ENCODE measurements at places on chromosomes 7 and 10.

DNA sequence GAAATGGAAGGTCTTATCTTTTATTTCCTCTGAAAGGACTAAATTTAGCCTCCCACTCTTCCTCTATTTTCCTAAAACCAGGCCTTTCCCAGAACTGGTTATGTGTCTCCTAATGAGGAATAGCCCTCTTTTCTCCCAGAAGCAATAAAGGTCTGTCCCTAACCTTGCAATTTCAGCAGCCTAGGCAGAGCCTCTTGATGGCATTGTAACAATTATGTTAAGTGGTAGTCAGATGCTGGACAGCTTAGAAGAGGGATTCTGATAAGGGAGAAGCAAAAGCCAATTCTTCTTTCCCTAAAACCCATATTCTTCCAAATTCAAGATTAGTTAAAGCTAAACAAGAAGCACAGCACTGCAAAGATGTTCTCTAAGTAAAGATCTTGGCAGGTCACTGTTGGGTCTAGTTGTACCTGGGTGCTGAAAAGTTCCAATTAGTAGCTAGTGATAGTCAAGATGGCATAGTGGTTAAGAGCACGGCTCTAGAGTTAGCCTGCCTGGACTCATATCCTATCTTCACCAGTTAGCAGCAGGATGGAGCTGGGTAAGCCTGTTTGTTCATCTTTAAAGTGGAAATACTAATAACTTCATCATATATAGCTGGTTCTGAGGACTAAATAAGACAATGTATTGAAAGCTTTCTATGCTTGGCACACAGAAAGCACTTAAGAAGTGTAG, 14.3 kb upstream of the KCNIP2 start:
- DNase-seq: no peak

DNA sequence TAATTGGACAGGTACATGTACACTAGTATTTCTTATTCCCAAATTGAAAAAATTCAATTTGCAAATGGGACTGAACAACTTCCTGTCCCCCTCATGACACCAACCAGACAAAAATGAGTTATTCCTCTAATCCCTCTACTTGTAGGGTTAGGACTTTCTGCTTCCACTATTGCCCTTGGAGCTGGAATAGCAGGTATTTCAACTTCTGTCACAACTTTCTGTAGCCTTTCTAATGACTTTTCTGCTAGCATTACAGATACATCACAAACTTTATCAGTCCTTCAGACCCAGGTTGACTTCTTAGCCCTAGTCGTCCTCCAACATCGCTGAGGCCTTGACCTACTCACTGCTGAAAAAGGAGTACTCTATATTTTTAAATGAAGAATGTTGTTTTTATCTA, 6.4 kb downstream of the CYP3A7 start:
- no peak for DNase-seq

DNA sequence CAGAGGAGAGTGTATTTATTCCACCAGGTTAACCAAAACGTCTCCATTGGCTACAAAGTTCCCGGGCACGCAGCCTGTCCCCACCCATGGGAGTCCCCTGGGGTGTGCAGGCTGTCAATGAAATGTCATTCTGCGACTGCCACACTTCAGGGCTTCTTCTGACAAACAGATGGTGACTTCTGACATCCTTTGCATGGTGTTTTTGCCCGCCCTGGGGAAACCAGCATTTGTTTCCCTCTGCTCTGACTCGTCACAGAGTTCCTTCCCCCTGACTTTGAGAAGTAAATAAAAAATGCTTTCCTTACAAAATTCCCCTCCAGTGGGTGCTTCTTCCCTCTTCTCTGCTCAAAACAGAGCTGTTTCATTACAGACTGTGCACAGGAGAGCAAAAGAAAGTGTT, 38.2 kb downstream of the TNS3 start:
- no peak for DNase-seq

GRCh38 chr7:100400656-100401055, 27.4 kb downstream of the PILRA start:
- DNase-seq: peak; percentile 62

GRCh38 chr7:114109721-114110120, 190.9 kb upstream of the PPP1R3A start:
- no peak for DNase-seq

DNA sequence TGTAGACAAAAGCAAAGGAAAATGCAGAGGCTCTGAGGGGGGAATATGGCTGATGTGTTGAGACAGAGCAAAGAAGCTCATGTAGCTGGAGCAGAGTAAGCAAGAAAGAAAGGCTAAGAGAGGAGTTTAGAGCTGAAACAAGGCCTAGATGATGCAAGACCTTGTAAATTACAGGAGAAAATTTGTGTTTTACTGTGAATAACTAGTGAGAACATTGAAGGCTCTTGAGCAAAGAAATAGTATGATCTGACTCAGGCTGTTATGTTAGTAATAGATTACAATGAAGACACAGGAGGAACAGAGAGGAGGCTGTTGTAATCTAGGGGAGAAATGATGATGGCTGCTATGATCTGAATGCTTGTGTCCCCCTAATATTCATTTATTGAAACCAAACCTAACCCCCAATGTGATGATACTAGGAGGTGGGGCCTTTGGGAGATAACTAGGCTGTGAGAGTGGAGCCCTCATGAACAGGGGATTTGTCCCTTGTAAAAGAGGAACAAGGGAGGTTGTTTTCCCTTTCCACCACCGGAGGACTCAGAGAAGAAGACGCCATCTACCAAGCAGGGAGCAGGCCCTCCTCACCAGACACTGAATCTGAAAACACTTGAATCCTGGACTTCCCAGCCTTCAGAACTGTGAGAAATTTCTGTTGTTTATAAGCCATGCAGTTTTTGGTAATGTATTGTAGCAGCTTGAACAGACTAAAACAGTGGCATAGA, 394.9 kb downstream of the HTR7 start:
- no peak for DNase-seq

- no peak for DNase-seq
Measured at GRCh38 chr10:56359837-56360236, 1.2 kb downstream of the ZWINT start.

DNA sequence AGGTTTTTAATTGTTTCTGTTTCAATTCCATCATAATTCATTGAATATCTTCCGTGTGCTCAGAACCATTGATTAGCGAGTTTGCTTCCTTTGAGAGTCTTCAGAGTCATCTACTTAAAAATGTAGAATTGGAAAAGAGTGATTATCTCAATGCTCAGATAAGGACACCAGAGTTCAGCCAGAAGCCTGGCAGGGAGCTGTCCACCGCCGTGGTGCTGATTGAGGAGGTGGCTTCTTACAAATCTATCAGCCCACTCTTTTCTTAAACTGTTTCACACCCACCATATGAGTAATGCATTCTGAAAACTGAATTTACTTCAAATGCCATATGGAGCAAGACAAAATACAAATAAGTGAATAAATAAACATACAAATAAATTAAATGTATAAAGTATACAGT, 79.3 kb downstream of the INSYN2A start:
- DNase-seq: peak; percentile 84

DNA sequence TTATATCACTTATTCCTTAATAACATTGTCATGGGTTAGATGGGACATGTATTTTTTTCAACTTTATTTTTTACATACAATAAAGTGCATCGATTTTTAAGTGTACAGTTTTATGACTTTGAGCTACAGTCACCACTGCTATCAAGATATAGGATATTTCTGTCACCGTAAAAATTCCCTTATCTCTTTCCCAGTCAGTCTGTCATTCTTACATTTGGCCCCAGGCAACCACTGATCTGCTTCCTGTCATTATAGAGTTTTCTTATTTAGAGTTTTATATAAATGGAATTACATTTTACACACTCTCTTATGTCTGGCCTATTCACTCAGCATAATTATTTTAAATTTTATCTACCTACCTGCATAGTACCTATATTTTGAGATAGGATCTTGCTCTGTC, 145.2 kb downstream of the AUTS2 start:
- no peak for DNase-seq

DNA sequence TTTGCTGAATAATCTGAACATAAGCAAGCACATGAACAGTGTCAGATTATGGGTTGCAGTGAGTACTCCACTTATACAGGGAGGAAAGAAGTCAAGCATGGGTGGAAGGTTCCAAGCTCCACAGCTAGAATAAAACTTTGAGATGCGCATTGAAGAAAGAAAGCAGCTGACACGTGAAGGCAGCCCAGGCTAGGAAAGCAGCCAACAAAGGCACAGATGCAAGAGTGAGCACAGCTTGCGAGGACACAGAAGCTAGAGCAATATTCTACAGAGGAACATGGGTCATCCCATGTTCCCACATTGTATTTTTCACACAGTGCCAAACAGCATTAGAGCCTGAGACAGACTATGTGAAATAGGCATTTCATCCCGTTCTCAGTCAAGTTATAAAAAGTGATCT, 194.6 kb upstream of the TBX20 start:
- DNase-seq: no peak

DNA sequence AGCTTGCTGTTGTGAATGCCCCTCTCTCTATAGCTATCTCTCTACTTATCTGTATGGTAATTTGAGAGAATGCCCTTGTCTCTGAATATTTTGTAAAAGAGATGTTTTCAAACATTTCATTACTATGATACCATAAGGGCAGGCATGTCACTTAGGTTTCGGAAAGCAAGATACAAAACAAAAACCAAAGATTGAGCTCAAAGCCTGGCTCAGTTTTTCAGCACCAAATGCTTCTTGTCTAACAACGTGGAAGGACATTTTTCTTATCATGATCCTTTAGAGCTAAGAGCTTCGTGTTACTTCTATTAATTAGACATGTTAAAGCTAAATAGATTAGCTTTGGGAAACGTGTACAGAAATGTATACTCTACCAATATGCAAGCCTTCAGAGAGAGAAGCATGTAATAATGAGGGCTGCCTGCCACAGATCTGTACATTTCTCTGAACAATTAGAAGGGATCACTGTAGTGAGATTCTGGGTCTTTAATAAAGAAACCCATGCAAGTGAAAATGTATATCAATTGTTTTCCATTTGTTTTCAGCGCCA, 148.9 kb downstream of the ARID5B start:
- DNase-seq: no peak

DNA sequence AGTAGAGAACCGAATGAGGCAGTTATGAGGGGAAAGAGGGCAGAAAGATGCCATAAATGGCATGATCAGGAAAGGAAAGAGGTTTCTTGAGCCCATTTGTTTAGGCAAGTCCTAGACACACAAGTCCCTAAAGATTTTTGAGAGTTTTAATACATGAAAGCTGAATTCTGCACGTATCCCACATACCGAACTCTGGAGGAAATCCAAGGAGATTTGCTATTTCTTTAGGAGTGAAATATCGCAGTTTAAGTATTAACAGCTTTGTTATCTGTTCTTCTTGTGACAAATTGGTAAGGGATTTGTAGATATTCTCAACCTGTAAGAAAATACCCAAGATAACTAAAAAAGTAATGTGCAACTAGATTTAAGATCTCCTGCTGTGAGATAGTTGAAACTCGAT, 23.7 kb upstream of the CUBN start:
- DNase-seq: no peak

- peak; percentile 55 for DNase-seq
Measured at GRCh38 chr10:18822156-18822555, 162.9 kb downstream of the ARL5B start.

GRCh38 chr7:38465956-38466355, 165.2 kb downstream of the AMPH start:
- no peak for DNase-seq

All from hematopoietic multipotent progenitor cell treated with erythropoietin and hydrocortisone succinate and interleukin-3 and kit ligand, for 4 days (in vitro differentiated cells).